ENCODE measurements at places on chromosomes 7 and 10.

GRCh38 chr7:108629651-108630400 is 60.2 kb downstream of the DNAJB9 start:
- DNase-seq, result no peak

DNA sequence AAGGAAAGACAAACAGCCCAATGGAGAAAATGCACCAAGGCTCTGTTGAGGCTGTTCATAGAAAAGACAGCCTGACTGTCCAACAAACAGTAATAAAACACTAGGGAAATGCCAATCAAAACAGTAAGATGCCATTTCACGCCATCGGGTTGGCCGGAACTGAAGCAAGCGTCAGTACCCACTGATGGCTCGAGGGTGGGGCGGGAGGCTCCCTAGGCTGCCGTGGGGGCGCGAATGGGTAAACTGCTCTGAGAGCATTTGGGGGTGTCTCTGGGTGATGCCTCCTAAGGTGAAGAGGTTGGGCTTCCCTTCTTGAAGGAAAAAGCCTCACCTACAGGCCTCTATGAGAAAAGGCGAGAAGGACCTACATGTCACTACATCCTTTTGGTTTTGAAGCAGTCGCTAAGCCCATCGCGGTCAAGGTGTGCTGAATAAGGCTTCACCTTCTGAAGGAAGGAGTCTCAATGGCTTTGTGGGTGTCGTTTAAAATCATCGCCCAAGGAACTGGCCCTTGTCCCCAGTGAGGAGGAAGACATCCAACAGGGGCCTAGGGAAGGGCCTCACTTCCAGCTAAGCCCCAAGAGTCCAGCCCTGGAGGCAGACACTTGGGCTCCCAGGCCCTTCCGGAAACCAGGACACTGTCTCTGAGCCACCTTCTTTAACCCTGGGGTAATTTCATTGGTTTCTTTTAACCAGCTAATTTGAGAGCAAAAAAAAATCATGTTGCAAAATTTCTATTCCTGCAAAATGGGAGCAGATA is 98.5 kb upstream of the PPP2R2D start:
- DNase-seq, result no peak

DNA sequence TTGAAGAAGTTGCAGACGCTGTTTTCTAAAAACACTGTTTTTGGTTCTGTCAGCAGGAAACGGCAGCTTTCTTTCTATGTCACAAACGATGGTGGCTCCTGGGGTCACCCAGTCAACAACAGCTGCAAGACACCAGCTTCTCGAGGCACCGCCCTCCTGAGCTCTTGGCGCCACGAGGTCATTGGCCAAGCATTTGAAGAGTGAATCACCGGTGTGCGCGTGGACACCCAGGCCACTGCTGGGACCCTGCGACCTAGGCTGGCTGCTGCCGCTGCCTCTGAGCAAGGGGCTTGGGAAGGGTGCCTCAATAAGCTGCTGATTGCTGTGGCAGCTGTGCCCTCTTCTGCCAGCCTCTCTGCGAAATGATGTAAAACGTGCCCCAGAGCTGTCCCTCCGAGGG is 22.5 kb upstream of the VIPR2 start:
- DNase-seq, result no peak

- DNase-seq, result peak; percentile 15
Measured at GRCh38 chr7:64881461-64882287, 21.4 kb upstream of the ZNF273 start.

GRCh38 chr10:78377356-78377755 is 343.7 kb downstream of the RPS24 start:
- no peak for DNase-seq

DNA sequence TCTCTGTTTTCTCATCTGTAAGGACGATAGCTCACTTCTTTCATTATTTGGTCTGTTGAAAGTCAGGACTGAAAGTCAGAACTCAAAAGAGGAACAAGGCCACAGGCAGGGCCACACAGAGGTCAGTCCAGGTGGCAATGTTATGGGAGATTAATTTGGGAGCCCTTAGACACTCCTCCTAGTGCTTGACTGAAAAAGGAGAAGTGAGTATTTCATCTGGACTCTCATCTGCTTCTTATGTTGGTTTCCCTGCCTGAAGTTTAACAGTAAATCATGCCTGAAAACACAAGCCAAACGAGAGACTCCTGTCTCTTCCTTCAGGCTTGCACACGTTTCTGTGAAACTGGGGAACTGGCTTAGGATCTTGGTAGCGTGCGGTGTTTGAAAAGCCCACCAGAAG is 248.5 kb downstream of the BUB3 start:
- no peak for DNase-seq

- DNase-seq, result no peak
Measured at GRCh38 chr10:24900888-24901685, 51.3 kb downstream of the PRTFDC1 start.

DNA sequence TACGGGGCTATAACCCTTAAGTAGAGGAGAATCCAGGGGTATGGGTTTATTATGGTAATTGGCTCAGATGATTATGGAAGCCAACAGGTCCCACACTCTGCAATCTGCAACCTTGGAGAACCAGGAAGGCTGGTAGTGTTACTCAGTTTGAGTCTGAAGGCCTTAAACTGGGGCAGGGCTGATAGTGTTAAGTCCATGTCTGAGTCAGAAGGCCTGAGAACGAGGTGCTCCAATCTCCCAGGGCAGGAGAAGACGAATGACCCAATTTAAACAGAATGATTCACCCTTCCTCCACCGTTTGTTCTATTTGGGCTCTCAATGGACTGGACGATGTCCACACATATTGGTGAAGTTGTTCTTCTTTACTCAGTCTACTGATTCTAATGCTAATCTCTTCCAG is 244.5 kb upstream of the PTER start:
- DNase-seq, result no peak

DNA sequence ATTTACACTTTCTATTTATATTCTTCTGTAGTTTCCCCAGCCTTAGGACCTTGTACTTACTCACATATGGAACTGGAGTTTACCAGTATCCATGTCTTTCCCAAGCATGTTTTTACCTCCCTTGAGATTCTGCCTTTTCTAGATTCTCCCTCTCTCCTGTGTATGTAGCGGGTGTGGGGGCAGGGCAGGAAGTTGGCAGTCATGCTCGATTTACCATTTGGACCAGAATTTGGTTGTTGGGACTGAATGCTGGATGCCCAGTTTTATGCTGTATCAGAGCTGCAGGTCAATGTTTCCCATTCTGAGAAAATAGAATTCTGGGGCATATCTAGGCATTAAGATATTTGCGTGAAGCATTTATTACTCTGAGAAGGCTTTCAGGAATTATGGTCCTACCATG is 14.2 kb downstream of the INPP5F start:
- no peak for DNase-seq

DNA sequence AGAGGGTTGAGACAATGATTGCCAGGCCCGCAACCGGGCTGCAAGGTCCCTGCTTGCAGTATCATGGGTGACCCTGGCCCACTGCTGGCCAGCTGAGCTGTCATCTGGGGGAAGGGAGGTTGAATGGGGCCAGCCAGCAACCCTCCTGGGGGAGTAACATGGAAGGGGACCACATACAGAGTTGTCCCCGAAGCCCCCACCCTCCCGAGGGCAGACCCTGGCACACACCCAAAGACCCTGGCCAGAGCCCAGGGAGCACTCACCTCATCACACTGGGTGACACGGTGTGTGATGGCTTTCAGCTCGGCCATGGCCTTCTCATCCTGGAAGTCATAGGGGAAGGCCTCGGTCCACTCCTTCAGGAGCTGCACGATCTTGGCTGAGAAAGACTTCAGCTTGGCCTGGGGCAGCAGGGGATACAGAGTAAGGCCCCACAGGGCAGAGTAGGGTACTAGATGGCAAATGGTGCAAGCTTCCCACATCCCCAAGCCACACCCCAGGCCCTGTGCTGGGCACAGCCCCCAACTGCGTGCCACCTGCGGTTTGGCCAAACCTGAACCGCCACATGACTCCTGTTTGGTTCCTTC is 63.4 kb downstream of the CSGALNACT2 start:
- peak; percentile 13 for DNase-seq

GRCh38 chr7:82676777-82677463 is 233.3 kb upstream of the CACNA2D1 start:
- no peak for DNase-seq

GRCh38 chr7:134660961-134661376 is 14.3 kb downstream of the BPGM start:
- DNase-seq, result no peak
